ENCODE measurements at places on chromosomes 11 and 22. TPM values are rescaled to one million over a fixed set of nuclear protein-coding genes. Genes with fewer than 3 reads are reported as not detected.

DNA sequence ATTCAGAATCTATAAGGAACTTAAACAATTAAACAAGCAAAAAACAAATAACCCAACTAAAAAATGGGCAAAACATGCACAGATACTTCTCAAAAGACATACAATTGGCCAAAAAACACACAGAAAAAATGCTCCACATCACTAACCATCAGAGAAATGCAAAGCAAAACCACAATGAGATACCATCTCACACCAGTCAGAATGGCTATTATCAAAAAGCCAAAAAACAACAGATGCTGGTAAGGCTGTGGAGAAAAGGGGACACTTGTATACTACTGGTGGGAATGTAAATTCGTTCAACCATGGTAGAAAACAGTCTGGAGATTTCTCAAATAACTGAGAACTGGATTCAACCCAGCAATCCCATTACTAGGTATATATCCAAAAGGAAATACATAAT, 24.8 kb downstream of the ENTHD1 start:
- DNase-seq: no peak

DNA sequence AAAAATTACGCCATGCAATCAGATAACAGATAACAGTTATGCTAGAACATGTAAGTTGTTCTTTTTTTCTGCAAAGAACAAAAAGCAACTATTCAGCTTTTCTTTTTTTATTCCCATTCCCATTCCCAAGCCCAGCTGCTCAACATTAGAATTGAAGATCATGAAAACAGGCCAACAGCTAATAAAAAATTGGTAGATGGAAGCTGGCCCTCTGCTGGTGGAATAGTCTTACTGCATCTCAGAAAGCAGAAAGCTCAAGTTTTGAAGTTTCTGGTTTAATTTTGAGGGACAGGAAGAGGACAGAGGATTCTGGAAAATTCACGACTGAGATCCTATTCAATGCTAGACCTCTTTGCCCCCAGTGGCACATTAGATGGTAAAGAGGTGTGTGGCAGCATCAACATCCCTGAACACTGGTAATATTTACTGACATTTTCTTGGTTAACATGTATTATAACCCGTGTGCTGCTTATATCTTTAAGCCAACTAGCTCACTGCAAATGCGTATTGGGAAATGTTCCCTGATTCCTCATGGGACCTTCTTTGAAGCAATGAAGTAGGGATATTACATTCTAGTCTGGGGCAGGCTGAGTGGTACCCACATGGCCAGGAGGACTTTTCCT, 591.2 kb downstream of the OPCML start:
- no peak for DNase-seq

DNA sequence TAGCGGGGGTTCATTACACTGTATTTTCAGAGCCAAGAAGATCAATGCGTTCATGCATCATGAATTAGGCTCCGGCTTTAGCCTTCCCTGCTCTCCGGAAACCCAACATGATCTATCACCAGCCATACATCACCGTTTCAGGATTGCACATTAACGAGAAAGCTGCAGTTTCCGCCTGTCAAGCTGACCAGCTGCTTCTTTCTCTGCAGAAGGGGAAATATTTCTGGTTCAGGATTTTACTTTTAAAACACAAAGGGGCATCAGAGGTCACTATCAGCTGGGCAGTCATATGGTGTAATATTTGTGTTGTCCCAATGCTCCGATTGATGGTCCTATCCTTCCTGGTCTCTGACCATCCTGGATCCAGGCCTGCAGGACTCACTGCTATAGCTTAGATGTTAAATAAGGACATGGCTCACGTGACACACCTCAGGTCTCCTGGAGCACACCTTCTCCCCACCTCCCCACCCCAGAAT, 21.4 kb upstream of the CADM1 start:
- DNase-seq: no peak

DNA sequence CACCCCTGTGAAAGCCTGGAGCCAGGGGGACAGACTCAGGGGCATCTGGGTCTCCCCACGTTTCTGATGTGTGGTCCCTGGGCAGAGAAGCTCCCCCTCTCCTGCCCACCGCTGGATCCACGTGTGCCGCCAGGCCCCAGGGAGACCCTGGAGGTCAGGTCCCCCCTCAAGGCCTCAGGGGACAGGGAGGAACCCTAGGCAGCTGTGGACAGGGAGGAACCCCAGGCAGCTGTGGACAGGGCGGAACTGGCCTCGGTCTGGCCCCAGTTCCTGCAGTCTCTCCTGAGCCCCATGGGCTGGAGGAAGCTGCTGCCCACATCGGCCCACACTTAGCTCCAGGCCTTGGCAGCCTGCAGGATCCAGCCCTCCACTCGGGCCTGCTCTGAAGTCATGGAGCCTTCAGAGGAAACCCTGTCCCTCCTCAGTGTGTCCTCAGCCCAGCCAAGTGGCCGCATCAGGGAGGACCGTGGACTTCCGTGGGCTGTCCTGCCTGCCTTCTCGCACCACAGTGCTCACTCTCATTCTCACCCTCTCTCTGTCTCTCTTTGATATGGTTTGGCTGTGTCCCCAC, 127.7 kb downstream of the BRD1 start:
- no peak for DNase-seq

The SMIM35 gene
- total RNA-seq: not detected

- no peak for DNase-seq
Observed at GRCh38 chr11:126466236-126467045, 111.0 kb downstream of the ST3GAL4 start.

- no peak for DNase-seq
Observed at GRCh38 chr11:35681163-35681767, 18.7 kb downstream of the TRIM44 start.

The LRRC56 gene
- not detected for total RNA-seq

The PLEKHA7 gene
- 2.9 TPM for total RNA-seq

- DNase-seq: no peak
Observed at GRCh38 chr22:27175021-27175838, 517.8 kb downstream of the MIAT start.

DNA sequence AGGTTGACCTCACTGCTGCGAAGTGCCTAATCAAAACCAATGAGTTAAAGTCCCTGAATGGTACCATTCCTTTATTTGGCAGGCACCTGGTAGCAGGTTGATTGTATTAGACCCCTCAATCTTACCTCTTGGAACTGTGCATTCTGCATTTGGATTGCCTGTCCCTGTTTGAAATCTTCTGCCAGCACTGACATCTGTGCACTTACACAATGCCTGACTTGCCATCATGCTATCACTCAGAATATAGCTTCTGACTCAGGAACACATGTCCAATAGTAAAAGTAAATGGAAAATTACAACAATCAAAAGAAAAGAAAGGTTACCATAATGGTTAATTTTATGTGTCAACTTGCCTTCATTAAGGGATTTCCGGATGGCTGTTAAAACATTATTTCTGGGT, 366.0 kb upstream of the PDGFD start:
- DNase-seq: no peak

DNA sequence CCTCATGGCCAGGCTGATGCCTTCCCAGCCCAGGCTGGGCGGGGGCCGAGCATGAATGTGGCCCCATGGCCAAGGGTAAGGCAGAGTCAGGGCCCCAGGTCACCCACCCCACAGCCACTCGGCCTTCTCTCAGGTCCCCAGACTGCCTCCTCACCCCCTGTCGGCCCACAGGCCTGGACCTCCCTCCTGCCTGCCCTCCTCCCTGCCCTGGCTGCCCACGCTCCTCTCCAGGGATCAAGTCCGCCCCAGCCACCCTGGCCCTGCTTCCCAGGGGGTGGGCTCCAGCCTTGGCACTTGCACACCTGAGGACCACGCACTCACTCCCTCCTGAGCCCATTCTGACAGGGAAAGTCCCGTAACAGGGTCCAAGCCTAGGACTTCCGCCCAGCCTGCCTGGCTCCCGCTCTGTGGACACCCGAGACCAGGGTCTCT, 37.8 kb upstream of the TH start:
- peak; percentile 54 for DNase-seq

The SLC22A6 gene
- total RNA-seq: not detected

The TUB gene
- 7.5 TPM for total RNA-seq

DNA sequence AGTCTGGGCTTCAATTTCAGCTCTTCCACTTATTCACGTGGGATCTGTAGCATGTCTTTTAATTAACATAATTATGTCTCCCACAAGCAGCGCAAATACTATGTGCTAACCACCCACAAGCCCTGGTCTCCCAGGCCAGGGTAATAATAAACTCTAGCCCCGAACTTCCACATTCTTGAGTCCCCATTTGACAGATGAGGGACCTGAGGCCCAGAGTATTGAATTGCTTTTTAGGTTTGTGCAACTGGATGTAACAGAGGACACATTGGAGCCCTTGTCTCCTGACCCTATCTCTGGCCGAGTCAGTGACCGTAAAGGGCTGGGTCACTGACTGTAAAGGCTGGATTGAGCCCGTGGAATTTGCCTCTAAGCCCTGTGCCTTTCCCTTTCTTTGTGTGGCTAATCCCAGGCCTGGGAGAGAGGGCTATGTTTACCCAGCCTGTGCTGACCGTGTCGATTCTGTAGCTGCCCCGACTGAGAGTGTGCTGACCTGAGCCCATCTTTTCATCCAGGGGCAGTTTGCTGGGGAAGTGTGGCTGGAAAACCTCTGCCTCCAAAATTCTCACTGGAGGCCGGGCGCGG, 3.9 kb downstream of the CRYBB2 start:
- DNase-seq: no peak

DNA sequence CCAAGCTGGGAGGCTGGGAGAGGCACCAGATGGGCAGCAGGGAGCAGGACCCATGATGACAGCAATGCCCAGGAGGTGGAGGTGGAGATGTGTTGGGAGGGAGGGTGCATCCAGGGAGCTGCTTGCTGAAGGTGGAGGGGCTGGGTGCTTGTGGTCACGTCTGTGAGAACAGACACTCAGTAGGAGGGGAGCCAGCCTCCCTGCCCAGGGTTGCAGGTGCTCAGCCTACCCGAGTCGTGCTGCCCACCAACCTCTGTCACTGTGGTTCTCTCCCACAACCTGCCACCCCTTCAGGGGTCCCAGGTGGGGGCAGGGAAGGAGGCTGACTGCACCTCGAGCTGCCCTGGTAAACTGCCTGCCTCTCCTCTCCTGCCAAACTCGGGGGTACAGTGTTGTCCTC, 5.5 kb downstream of the PRDX5 start:
- DNase-seq: no peak

GRCh38 chr11:100964435-100964834, 165.2 kb downstream of the PGR start:
- DNase-seq: no peak

The CREB3L1 gene
- 3.8 TPM for total RNA-seq

DNA sequence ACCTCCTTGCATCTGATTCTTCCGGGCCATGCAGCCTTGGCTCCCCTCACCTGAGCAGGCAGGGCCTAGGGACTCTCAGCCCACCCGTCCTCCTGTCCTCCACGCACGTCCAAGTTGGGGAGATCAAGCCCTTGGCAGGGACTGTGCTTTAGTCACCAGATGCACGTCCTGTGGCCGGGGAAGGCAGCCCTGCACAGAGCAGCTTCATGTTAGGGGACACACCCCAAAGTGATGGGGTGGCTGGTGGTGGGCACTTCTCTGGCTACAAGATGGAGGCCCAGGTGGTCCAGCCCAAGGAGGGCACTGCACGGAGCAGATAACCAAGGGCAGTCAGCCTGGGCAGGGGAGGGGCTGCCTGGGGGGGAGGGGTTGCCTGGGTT, 1.2 kb downstream of the MUC5B start:
- DNase-seq: peak; percentile 61

GRCh38 chr11:117382746-117383145, 55.1 kb downstream of the CEP164 start:
- DNase-seq: peak; percentile 13

DNA sequence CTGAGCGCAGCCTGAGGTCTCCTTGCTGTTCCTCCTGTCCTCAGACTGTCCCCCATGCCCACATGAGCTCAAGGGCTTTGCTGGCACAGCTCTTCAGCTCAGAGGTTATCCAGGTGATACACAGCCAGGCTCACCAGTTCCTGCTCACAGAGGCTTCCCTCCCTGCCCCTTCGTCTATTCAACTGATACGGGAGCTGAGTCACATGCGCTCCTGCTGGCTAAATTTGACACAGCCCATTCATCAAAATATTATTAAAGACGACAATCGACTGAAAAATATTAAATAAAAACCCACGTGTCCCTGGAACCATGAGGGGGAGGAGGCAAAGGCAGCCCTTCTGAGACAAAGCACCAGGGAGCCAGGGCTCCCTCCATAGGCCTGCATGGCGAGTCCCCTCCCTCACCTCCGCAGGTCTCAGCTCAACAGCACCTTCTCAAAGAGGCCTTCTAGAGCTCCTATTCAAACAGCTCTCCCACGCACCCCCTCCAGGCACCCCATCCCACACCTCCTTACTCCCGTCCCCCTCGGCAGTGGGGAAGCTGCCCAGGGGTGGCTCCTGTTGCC, 40.5 kb downstream of the DUSP8 start:
- DNase-seq: no peak

DNA sequence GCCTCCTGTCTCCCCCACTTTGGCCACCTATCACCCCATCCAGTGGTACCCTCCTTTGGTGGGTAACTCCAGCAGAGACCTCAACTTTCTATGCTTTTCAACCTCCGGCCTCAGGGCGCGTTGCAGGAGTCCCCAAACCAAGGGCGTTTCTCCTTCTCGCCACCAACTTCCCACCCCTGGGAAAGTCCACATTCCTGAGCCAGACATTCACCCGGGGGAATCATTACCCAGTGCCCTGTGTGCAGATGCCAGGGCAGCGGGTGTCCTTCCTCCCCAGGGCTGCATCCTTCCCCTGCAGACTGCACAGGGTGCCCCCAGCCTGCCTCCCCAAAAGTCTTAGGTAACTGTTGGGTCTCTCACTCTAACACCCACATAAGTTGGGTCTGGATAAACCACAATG, 26.4 kb downstream of the MYEOV start:
- DNase-seq: peak; percentile 36

DNA sequence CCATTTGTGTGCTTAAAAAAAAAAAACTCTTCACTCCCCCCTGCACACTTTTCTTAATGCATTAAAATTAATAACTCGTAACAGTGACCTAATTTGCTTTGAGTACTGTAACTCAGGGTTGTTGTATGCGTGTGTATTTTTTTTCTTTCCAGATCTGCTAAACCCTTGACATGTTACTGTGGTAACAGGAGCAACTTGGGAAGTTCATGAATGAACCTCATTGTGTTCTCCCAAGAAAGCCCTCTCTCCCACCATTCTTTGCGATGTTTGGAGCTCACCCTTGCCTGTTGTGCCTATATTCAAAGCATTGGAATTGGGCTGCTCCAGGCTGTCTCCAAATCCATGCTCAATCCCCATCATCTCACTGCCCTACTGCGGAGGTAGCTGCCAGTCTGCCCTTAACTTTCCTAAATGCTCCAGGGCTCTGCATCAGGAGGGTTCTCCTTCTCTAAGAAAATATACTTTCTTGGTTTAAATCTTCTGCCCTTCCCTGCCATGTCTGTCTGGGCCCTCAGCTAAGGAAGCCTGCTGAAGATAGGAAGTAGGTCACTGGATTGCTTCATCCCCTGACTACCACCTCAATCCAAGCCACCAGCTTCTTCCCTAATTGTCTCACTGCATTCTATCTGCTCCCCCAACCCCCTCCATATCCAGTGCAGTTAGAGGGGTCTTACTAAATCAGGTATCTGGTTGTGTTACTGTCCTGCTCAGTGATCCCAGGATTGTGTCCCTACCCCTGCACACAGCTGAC, 70.3 kb downstream of the KIRREL3 start:
- no peak for DNase-seq

DNA sequence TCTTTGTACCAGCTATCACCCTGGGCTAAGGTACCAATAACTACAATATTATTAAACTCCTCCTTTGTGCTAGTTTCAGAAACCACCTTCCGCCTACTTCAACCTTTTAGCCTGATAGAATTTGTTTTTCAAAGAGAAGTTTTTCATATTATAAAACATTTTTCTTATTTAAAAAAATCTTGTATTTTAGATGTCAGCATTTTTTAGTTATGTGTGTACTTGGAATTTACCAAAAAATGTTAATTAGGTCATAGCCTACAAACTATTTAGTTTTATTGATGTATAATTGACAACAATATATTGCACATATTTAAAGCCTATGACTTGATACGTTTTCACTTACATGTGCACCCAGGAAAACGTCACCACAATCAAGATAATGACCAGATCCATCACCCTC, 1097.6 kb downstream of the JRKL start:
- no peak for DNase-seq
